ENCODE measurements at places on chromosomes 11 and 22.

- DNase-seq: no peak
Measured at GRCh38 chr11:62830904-62831519, 839 bp downstream of the STX5 start.

GRCh38 chr11:19929147-19929546 is 216.5 kb downstream of the NAV2 start:
- no peak for DNase-seq

GRCh38 chr22:38073150-38074130 is 10.5 kb downstream of the SLC16A8 start:
- DNase-seq: no peak

- no peak for DNase-seq
Measured at GRCh38 chr22:35641494-35642120, 6.6 kb upstream of the APOL6 start.

- DNase-seq: no peak
Measured at GRCh38 chr22:26901198-26901816, 243.9 kb downstream of the MIAT start.

- no peak for DNase-seq
Measured at GRCh38 chr11:47899801-47900200, 51.7 kb upstream of the NUP160 start.

DNA sequence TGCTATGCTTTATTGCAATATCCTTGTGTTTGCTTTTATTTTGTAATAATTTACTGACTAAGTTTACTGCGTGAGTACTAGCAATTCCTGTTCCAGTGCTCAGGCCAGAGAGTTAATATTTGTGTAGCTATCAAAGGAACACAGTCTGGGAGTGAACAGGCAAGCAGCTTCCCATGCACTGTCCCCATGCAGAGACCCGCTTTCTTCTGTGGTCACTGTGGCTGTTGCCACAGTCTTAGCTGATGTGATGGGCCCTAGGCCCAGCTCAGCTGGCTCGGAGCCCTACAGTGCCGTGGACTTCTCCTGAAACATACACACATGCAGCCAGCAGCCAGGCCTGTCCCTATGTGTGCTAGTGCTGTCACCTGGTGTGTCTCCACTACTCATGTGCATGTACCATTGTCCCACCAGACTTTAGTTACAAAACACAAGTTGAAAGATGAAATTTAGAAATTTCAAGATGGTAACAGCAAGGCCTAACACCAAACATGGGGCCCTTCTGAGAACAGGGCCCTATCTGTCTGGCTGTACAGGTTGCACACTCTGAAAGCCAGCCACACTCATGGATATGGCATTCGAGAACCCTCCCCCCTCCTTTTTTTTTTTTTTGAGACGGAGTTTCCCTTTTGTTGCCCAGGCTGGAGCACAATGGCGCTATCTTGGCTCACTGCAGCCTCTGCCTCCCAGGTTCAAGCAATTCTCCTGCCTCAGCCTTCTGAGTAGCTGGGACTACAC is 12.3 kb upstream of the SCUBE2 start:
- no peak for DNase-seq

DNA sequence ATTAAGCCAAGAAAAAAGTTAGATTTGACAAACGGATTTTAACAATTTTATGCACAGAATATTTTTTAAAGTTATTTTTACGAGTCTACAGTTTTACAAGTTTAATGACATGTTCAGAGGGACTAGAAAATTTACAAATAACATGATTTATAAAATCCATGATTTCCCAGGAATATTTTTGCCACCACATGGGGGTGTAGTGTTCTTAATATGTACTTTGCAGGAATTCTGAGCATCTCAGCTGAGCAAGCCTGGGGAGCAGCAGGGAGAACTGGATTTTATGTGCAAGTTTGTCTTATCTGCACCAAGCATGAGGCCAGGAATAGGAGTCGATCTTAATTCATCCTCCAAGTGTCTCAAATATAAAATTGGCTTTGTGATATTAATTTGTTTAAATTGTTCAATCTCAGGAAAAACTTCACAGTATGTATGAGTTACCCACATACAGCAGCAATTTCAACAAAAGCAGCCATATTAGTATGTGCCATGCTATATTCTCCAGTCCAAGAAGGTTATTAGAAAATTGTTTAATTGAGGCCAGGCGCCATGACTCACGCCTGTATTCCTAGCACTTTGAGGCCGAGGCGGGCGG is 826.3 kb downstream of the DLG2 start:
- no peak for DNase-seq

- DNase-seq: no peak
Measured at GRCh38 chr22:50253941-50254340, 2.9 kb upstream of the HDAC10 start.

GRCh38 chr11:42870480-42870879 is 441.3 kb upstream of the API5 start:
- DNase-seq: no peak

All from activated CD8-positive, alpha-beta memory T cell treated with anti-CD3 and anti-CD28 coated beads for 48 hours (primary cell).